Stimulated activated CD8-positive, alpha-beta memory T cell treated with anti-CD3 and anti-CD28 coated beads, Interleukin-12 subunit alpha, Interleukin-12 subunit beta, amount 100 ng/mL, for 1 hour (primary cell): ENCODE measurements at places on chromosomes 16 and 17.

- no peak for DNase-seq
Observed at GRCh38 chr17:379531-380465, 27.2 kb upstream of the RPH3AL start.

DNA sequence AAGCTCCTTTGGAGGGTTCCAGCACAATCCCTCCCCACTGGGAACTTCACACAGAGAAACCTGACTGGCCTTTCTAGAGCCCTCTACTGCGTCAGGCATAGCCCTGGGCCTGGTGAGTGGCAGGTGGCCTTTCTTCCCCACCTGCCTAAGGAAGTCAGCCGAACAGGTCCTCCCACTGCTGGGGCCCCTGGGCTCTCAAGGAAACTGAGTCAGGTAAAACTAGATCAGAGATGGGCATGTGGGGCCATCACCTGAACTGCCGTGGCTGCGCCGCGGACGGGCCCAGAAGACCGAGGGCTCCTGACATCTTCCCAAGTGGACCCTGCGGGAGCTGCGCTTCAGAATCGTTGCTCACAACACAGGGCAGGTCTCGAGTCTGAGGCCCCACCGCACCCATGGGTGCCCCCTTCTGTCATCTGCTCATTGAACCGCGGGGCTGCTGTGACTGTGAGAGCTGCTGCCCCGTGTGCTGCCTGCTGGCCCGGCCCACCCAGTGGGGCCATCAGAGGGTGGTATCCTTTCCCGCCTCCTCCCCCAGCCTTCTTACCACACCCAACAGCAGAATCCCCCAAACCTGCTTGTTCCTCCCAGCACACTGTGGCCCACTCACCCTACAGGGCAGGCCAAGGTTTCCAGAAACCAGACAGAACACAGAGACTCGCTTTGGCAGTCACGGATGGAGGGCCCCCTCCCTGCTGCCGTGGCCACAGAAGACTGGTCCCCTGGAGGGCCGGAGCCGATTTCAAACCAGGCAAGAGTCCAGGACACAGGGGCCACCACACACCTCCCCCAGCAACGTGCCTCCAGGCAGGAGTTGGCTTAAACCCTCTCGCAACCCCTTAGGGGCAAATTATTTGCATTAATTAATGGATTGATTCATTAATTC lies 81.1 kb downstream of the TBC1D16 start:
- DNase-seq, result no peak

DNA sequence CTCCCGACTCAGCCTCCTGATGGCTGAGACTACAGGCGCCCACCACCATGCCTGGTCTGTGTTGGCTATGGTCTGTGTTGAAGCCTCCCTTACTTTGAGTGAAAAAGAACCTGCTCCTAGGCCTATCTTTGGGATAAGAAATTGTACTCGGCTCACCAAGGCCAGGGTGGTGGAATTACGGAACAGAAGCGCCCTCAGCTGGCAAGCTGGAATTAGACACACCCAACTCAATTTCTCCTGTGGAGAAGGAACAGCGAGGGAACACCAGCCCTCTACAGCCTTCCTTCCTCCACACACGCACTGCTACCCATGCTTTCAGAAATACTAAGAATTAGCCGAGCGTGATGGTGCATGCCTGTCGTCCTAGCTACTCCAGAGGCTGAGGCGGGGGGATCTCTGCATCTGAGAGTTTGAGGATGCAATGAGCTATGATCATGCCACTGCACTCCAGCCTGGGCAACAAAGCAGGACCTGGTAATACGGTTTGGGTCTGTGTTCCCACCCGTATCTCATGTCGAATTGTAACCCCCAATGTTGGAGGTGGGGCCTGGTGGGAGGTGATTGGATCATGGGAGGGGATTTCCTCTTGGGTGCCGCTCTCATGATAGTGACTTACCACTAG lies 40.1 kb upstream of the RBBP6 start:
- no peak for DNase-seq

DNA sequence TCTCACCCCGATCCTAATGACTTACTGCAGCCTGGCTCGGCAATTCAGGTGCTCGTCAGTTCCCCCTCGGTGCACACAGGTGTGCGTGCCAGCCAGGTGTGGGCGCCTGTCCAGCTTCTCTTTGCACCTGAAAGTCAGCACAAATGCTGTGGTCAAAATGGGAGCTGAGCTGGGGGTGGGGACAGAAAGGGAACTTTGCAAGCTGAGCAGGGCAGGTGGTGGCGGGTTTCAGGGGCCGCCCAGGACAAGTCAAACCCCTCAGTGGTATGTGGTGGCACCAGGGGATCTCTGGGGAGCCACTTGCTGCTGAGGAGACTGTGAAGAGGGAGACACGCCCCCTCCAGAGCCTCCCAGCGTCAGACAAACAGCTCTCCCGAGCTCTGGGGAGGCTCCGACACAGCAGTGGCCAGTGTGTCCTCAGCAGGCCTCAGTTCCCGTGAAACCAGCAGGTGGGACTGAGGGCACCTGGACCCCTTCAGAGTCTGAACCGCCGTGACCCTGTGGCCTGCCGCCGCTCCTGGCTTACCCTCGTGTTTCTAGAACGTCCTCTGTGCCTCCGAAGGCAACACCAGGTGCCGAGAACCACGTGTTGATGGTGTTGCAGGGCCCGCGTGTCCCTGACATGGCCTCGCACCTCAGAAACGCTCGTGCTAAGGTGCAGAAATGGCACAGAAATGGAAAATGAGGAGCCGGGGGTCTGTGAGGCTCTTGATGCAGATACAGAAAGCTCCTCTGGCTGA lies 233.5 kb upstream of the TNRC6C start:
- no peak for DNase-seq

DNA sequence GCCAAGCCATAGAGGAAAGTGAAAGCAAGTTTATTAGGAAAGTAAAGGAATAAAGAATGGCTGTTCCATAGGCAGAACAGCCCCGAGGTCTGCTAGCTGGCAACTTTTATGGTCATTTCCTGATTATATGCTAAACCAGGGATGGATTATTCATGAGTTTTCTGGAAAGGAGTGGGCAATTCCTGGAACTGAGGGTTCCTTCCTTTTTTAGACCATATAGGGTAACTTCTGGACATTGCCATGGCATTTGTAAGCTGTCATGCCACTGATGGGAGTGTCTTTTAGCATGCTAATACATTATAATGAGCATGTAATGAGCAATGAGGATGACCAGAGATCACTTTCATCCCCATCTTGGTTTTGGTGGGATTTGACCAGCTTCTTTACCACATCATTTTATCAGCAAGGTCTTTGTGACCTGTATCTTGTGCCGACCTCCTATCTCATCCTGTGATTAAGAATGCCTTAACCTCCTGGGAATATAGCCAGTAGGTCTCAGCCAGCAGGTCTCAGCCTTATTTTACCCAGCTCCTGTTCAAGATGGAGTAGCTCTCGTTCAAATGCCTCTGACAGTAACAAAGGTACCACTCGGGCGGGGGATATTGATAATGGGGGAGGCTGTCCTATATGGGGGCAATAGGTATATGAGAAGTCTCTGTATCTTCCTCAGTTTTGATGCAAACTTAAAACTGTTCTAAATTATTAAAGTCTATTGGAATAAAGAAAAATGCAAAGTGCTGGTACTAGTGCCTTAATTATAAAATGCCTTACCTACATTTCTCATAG lies 38.9 kb upstream of the HELZ start:
- no peak for DNase-seq

DNA sequence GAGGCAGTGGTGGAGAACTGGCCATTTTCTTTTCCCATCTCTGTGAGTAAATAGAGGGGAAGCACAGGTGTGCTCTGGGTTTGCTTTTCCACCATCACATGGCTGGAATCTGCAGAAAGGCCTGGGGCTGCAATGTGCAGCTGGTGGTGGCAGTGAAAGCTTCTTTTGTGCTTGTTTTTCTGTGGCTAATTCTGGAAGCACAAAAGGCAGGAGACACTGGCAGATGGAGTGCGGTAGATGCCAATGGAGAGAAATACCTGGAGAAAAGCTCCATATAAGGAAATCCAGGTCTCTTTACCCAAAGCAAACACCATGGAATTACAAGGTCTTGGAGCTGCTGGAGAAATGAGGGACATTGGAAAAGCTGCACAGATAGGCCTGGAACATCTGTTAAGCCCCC lies 146.9 kb downstream of the HAPSTR1 start:
- DNase-seq, result no peak

DNA sequence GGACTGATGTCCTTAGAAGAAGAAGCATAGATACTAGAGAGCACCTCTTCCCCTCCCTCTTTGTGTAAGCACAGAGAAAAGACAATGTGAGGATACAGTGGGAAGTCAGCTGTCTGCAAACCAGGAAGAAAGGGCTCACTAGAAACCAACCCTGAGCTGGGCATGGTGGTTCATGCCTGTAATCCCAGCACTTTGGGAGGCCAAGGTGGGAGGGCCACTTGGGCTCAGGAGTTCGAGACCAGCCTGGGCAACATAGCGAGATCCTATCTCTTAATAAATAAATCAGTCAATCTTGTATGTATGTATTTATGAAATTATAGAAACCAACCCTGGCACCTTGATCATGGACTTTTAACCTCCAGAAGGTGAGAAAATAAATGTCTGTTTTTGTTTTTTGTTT lies 118.3 kb downstream of the NPIPB5 start:
- DNase-seq, result no peak

- DNase-seq, result no peak
Observed at GRCh38 chr17:21200590-21201297, 13.2 kb downstream of the TMEM11 start.

GRCh38 chr17:43615330-43616028 lies 46.2 kb downstream of the MEOX1 start:
- DNase-seq, result no peak

DNA sequence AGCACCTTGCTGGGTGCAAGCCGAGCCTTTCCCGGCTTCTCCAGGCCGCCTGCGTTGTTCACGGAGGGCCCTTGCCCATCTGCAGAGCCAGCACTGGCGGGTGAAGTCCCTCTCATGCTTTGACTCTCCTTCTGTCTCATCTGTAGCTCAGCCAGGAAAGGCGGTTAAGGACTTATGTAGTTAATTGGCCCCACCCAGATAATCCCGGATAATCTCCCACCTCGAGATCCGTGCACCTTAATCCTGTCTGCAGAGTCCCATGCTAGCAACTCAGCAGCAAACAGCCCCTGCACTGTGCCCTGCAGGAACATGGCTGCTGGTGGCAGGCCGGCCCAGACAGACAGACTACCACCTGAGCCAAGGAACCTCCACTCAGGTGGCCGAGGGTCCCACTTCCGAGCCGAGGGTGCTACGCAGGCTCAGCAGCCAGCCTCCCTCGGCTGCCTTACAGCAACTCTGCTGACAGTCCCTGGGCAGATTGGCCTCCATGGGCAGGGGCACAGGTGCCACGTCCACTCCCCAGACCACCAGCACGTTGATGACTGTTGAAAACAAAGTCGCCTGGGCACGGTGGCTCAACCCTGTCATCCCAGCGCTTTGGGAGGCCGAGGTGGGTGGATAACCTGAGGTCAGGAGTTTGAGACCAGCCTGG lies 16.9 kb downstream of the RAB40C start:
- no peak for DNase-seq

DNA sequence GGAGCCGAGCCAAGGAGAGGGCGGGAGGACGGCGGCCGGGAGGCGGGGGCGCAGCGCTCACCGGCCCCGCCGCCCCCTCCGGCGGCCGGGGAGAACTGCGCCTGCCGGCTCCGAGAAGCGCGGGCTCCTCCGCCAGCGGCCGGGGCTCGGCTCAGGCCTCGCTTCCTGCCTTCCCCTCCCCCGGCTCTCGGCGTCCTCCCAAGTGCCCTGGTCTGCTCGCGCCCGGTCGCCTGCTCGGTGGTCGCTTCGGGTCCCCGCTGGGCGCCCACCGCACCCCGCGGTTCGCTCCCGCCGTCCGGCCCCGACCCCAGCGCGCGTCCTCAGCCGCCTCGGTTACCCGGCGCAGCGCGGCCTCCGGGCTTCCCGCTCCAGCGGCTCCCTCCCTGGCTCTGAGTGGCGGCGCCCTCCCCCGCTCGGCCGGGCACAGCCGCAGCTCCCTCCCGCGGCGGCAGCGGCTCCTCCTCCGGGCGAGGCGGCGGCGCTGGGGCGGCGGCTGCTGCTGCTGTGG lies 313 bp downstream of the UBTF start:
- peak; percentile 49 for DNase-seq

GRCh38 chr16:19808061-19808641 lies 76.5 kb downstream of the GPRC5B start:
- DNase-seq, result no peak

DNA sequence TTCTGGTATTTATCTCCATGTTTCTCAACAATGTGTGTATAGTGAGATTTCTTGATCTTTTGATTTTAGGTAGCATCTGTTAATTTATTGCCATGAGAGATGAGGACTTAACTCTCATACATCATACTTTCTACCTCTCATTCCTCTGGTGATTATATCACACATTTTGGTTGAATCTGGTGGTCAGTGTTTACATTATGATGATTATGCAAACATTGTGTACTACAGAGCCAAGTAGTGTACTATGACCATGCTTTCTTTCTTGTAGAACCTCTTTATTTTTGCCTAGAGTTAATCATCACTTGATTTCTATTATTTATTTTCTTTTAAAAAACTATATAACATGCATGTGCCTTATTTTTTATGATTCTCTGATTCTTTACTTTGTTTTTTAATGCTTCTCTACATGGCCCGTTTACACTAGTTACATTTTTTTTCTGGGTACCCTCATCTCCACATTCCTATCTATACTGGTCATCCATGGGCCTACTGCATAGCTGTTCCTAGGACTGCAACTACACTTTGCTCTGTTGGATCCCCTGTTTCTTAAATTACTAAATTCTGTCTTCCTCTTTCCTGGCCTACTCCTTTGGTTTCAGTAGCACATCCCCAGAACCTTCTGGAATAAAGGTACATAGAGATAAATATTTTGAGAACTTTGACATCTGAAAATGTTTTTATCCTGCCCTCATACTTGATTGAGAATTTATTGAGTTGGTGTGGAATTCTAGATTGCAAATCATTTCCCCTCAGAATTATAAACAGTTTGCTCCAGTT lies 63.0 kb upstream of the LRRC37A3 start:
- no peak for DNase-seq

GRCh38 chr17:46783031-46783593 lies 35.4 kb downstream of the WNT3 start:
- no peak for DNase-seq

GRCh38 chr16:22075776-22076175 lies 16.6 kb upstream of the VWA3A start:
- no peak for DNase-seq

- DNase-seq, result no peak
Observed at GRCh38 chr16:85903559-85903958, 4.6 kb downstream of the IRF8 start.
